ENCODE measurements at places on chromosomes 1 and 21.

DNA sequence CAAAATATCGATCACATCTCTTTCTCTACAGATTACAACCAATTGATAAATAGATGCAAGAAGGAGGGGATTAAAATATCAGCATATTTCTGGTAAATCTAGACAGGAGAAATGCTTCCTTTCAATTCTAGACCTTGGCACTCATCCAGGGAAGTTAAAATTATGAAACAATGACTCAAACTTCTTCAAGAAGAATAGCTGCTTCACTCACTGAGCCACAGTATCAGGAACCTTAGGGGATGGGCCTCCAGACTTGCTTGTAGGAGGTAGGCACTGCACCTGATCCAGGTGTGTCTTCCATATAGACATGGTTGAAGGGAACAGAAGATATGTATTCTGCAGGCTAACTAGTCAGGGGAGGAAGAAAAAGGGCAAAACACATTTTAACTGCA is 9.8 kb downstream of the SLAMF7 start:
- no peak overlapping the region for H3K27ac ChIP-seq
- no peak overlapping the region for H3K4me3 ChIP-seq
- H3K4me1 ChIP-seq: no peaks in the 10 kb centered on the region
- no peaks in the 10 kb centered on the region for H3K36me3 ChIP-seq
- no peak for DNase-seq

- no peak overlapping the region for H3K4me3 ChIP-seq
- DNase-seq: no peak
- no peaks in the 10 kb centered on the region for H3K36me3 ChIP-seq
- peaks cover 97% of the 10 kb centered on the region for H3K27me3 ChIP-seq
Observed at GRCh38 chr1:3064296-3064850, 4.6 kb upstream of the PRDM16 start.

- no peaks in the 10 kb centered on the region for H3K27me3 ChIP-seq
- H3K27ac ChIP-seq: no peak overlapping the region
- H3K4me1 ChIP-seq: no peaks in the 10 kb centered on the region
- no peak overlapping the region for H3K4me3 ChIP-seq
- DNase-seq: no peak
Observed at GRCh38 chr21:21614966-21615365, 616.8 kb downstream of the NCAM2 start.

- DNase-seq: peak; percentile 13
- no peak overlapping the region for H3K4me3 ChIP-seq
- H3K36me3 ChIP-seq: peaks cover 85% of the 10 kb centered on the region
- H3K4me1 ChIP-seq: no peaks in the 10 kb centered on the region
Observed at GRCh38 chr1:224302947-224303346, 27.0 kb downstream of the NVL start.

GRCh38 chr1:77533660-77534305 is 148.7 kb downstream of the ZZZ3 start:
- peak; percentile 89 for DNase-seq
- no peaks in the 10 kb centered on the region for H3K27me3 ChIP-seq
- H3K36me3 ChIP-seq: no peaks in the 10 kb centered on the region

- H3K36me3 ChIP-seq: no peaks in the 10 kb centered on the region
- DNase-seq: no peak
- H3K27me3 ChIP-seq: no peaks in the 10 kb centered on the region
- no peak overlapping the region for H3K4me3 ChIP-seq
Observed at GRCh38 chr1:25648681-25649440, 32.3 kb downstream of the MAN1C1 start.

DNA sequence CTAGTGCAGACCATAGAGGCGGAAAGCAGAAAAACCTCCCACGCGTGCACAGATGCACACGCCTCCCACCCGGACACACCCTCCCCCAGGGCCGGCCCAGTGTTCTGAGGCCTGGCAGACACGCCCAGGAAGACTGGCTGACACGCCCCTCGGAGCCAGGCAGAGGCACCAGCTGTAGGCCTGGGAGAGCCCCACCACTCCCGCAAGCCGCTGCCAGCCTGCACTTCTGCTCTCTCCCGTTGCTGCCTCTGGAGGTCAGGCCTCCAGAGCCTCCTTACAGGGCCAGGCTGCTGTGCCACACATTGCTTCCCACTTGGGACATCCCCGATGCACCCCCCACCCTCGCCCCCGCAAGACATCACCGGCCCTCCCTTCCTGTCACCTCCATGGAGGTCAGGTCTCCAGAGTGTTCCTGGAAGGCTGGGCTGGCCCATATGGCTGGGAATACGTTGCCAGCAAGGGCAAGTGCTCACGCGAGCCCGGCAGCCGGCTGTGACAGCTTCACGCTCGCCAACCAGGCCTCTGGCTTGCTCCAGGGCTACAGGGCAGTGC is 40.4 kb downstream of the CASZ1 start:
- no peaks in the 10 kb centered on the region for H3K36me3 ChIP-seq
- no peak for DNase-seq
- H3K4me1 ChIP-seq: no peaks in the 10 kb centered on the region
- H3K27me3 ChIP-seq: no peaks in the 10 kb centered on the region
- H3K4me3 ChIP-seq: no peak overlapping the region

DNA sequence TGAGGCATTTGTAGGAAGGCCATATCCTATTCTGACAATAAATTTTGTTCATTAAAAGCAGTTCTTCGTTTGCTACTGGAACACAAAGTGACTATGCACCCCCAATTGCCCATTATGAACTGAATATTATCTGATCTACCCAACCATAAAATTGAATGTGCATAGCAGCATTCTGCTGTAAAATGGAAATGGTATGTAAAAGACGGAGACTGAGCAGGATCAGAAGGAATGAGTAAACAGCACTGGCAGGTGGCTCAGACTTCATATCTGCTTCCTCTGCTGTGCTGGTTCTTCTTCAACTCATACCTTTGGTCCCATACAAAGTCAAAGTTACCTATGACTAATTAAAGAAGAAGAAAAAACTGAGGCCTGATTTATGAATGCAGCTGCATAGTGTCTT is 339.5 kb downstream of the PLA2G4A start:
- H3K27me3 ChIP-seq: no peaks in the 10 kb centered on the region
- no peaks in the 10 kb centered on the region for H3K36me3 ChIP-seq
- no peak for DNase-seq
- no peaks in the 10 kb centered on the region for H3K4me1 ChIP-seq
- H3K27ac ChIP-seq: no peak overlapping the region

DNA sequence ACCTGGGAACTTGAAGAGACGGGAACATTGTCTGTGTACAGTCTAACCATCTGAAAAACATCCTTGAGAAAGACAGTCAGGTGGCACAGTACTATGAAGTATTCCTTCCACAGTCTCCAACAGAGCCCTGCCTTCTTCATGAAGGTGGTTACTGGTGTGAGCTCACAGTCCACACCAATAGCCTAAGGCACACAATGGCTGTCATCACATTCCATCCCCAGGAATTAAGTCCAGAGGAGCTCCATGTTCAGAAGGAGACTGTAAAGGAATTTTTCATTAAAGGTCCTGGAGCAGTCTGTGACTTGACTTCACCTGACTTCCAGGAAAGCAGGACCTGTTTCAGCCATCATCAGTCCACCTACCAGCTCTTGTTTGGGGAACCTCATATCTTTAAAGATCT is 180.2 kb downstream of the C1orf21 start:
- peaks cover 22% of the 10 kb centered on the region for H3K4me1 ChIP-seq
- H3K27ac ChIP-seq: no peak overlapping the region
- DNase-seq: no peak

GRCh38 chr1:198986036-198986435 is 347.2 kb downstream of the PTPRC start:
- no peaks in the 10 kb centered on the region for H3K27me3 ChIP-seq
- H3K27ac ChIP-seq: no peak overlapping the region
- DNase-seq: no peak
- H3K36me3 ChIP-seq: no peaks in the 10 kb centered on the region

DNA sequence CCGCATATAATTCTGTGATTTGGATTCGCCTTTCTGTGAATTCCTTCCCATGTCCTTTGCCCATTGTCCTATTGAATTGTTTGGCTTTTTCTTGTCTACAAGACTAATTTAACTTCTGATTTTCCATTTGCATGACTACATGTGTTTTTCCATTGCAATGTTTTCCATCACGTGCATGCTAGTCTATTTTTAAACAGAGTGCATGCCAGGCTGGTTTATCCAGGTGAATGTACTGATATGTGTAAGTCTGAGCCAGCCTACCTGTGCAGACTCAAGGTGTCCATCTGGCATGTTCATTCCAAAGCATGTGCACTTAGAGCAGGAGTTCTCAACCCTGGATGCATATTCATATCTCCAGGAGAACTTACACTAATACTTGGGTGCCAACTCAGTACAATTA is 59.7 kb downstream of the INAVA start:
- peaks cover 4% of the 10 kb centered on the region for H3K4me1 ChIP-seq
- H3K27me3 ChIP-seq: no peaks in the 10 kb centered on the region
- H3K4me3 ChIP-seq: no peak overlapping the region
- DNase-seq: peak; percentile 12

DNA sequence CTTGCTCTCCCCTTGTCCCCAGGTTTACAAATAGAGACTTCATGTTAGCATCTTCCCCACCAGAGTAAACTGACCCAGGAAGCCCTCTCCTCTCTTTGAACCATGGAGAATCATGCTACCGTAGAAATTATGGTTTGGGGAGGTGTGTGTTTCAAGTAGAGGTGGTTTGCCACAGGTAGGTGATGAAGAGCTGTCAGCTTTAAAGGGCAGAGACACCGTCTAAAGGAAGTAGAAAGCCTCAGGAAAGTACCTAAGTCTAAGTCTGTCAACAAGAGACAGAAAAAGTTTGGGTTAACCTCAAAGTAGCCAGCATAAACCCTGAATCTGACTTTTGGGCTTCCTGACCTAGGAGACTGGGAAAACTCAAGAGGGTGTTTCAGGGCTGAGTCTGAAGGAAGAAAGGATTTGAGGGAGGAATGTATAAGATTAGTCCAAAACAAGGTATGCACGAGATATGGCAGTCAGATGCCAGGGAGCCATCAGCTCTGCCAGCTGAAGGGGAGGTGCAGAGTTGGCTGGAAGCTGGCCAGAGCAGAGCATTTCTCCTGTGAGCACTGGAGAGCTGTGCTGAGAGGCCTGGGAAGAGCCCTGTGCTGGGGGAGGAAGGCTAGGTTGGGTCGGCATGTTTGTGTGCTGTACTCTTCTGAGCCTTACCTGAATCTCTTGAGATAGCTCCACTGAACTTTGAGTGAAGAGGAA is 14.3 kb downstream of the ADAMTSL4 start:
- no peaks in the 10 kb centered on the region for H3K36me3 ChIP-seq
- no peaks in the 10 kb centered on the region for H3K27me3 ChIP-seq
- DNase-seq: peak; percentile 59

- no peak overlapping the region for H3K4me3 ChIP-seq
- peaks cover 4% of the 10 kb centered on the region for H3K36me3 ChIP-seq
- no peaks in the 10 kb centered on the region for H3K27me3 ChIP-seq
- peaks cover 24% of the 10 kb centered on the region for H3K4me1 ChIP-seq
Observed at GRCh38 chr1:165886193-165886592, 58.8 kb downstream of the UCK2 start.

- no peak overlapping the region for H3K4me3 ChIP-seq
- no peaks in the 10 kb centered on the region for H3K27me3 ChIP-seq
- no peak for DNase-seq
Observed at GRCh38 chr21:41802684-41803083, 35.8 kb upstream of the RIPK4 start.

DNA sequence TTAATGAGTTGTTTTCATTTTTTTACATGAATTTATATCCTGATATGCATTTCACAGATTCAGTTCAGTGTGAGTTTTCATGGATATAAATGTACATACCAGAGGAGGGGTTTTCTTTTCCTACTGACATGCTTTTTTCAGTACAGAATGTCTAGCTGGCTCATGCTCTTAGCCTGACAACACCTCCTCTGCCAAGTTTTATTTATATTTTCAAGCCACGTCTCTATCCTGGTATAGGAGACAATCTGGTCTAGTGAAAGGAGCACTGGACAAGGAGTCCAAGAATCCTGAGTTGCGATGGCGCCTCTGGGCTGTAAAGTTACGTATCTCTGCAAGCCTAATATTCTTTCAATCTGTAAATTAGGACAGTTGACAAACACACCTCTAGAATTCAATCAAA is 4.9 kb downstream of the DAB1 start:
- H3K4me3 ChIP-seq: no peak overlapping the region
- peaks cover 11% of the 10 kb centered on the region for H3K4me1 ChIP-seq
- no peak overlapping the region for H3K27ac ChIP-seq
- no peaks in the 10 kb centered on the region for H3K27me3 ChIP-seq
- H3K36me3 ChIP-seq: no peaks in the 10 kb centered on the region
- no peak for DNase-seq

- H3K27ac ChIP-seq: no peak overlapping the region
- no peaks in the 10 kb centered on the region for H3K27me3 ChIP-seq
- DNase-seq: peak; percentile 97
- no peaks in the 10 kb centered on the region for H3K36me3 ChIP-seq
- peaks cover 27% of the 10 kb centered on the region for H3K4me1 ChIP-seq
Observed at GRCh38 chr1:202235856-202236837, 42.5 kb downstream of the LGR6 start.

DNA sequence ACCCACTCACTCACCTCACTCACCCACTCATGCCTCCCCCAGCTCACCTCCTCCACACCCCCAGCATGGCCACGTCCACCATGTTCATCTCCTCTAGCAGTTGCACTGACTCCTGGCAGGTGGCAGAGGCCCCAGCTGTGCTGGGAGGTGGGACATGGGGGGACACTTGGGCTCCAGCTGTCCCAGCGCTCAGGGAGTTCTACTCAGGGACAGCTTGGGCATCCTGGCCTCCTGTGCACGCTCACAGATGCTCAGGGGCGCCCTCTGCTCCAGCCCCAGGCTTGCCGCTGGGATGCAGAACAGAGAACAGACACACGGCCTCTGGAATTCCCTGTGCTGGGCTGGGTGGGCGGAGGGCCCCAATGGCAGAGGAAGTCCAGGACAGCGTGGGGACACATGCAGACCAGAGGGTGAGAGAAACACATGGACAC is 5.2 kb downstream of the KRTAP10-8 start:
- DNase-seq: peak; percentile 57
- H3K4me1 ChIP-seq: no peaks in the 10 kb centered on the region
- no peak overlapping the region for H3K27ac ChIP-seq
- no peaks in the 10 kb centered on the region for H3K27me3 ChIP-seq
- H3K36me3 ChIP-seq: no peaks in the 10 kb centered on the region

- H3K4me3 ChIP-seq: no peak overlapping the region
- no peak for DNase-seq
- H3K4me1 ChIP-seq: no peaks in the 10 kb centered on the region
- H3K36me3 ChIP-seq: no peaks in the 10 kb centered on the region
- no peak overlapping the region for H3K27ac ChIP-seq
Observed at GRCh38 chr21:38631676-38632075, 133.4 kb upstream of the ERG start.
